ENCODE measurements at places on chromosomes 6 and 20.

GRCh38 chr6:164693944-164694343 is 615.5 kb downstream of the C6orf118 start:
- no peak for DNase-seq

DNA sequence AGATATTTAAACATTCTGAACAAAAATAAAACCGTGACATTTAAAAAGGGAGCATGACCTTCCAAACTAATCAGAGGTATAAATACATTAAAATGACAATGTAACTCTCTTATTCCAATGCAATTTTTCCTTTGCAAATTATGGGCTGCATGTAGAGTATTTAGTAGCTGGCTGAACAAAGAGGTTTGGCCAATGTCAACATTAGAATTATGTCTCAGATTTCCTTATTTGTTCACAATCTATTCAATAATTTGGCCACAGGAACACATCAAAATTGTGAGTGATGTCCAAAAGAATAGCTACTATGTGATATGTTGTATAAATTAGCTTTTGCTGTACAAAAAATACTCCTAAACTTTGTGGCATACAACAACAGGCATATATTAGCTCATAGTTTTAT is 580.0 kb upstream of the MARCKS start:
- DNase-seq, result no peak

GRCh38 chr20:37356387-37356786 is 10.4 kb downstream of the SRC start:
- DNase-seq, result no peak

DNA sequence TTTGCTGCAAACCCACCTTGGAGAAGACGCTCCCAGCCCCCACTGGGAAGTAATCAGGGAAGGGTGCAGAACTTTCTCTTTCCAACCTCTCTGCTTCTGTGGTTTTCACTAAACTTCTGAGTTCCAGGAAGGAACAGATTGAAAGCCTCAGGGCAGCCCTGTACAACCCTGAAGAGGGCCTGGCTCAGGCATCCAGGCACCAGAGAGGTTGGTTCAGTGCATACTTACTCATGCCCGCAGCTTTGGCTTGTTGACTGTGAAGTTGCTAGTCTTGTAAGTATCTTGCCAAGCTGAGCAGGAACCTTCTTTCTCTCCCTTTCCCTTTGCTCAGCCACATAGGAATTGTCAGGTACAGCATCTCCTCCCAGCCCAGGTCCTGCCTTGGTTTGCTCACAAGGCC is 272.2 kb upstream of the FOXQ1 start:
- DNase-seq, result no peak

DNA sequence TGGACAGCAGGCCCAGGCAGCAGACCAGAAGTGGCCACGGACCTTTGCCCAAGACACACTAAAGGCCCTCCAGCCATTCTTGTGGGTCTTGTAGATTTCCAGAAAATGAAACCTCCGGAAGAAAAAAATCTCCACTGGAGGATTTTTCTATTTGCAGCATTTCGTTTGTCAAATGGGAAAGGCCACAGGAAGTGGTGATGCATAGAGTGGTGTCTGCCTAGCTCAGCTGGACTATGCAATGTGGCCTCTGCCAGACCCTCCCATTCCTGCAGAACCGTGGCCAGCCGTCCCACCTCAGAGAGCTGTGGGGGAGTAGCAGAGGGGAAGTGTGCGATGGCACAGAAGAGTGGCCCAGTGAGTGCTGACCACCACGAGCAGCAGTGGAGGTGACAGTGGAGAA is 24.0 kb upstream of the INSM1 start:
- no peak for DNase-seq

DNA sequence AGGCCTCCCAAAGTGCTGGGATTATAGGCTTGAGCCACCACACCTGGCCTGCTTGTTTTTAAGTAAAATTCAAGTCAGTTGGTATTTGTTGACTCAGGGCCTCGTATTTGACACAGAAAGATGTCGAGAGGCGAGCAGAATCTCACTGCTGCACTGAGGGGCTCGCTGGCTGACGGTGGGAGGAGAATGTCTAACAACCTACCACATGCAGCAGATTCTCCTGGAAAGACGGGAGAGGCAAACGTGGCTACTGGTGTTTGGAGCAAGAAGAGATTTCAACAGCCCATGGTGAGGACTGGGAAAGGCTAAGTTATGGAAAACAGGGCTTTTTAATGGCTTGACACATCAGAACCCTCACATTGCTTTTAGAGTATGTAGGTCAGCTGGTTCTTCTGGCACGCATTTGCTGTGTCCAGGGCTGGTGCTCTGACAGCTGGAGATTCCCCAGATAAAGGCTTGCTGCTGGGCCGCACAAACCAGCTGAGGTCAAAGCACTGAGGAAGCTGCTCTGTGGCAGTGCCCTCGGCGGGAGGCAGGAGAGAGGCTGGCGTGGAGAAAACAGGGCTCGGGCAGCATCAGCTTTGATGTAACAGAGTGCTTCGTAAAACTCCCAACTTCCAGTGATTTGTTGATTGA is 84.2 kb upstream of the FRMD1 start:
- no peak for DNase-seq

All from NCI-H524 treated with DMSO at 0.1 percent for 48 hours (cell line).